NCI-H748 treated with DMSO at 0.1 percent for 48 hours (cell line): ENCODE measurements at places on chromosomes 12 and 14.
A peak's percentile ranks its signal among the peaks of the same experiment; 100 is the strongest.

DNA sequence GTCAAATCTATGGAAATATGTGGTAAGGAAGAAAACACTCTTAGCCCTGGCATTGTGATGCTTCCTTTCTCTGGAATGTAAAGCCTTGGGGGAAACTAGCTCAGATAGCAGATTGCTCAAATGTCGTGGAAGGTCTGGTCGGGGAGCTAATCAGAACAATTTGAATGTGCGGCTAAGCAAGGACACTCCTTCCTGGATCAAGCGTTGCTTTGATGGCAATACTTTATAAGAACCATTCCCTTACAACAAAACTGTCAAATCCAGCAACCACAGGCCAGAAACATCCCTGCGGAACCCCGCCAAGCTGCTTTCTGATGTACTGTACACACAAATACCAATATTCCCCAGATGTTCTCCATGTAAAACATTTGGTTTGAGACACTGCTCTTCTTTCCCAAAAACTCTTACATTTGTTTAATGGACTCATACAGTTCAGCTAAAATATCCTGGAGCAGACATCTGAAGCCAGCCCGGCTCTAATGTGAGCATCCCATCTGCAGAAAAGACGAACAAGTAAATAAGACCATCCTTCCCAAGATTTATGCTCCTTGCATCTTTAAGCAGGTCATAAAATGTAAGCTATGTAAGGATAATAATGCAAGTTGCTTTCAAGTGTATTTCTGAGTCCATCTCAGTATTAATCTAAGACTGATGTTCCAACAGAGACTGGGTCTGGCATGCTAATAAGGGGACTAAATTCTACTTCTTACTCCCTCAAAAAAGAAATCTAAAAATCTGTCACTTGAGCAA is 20.2 kb downstream of the NUAK1 start:
- no peak for DNase-seq

- no peak for DNase-seq
Observed at GRCh38 chr12:56231184-56231582, 1.3 kb downstream of the SLC39A5 start.

DNA sequence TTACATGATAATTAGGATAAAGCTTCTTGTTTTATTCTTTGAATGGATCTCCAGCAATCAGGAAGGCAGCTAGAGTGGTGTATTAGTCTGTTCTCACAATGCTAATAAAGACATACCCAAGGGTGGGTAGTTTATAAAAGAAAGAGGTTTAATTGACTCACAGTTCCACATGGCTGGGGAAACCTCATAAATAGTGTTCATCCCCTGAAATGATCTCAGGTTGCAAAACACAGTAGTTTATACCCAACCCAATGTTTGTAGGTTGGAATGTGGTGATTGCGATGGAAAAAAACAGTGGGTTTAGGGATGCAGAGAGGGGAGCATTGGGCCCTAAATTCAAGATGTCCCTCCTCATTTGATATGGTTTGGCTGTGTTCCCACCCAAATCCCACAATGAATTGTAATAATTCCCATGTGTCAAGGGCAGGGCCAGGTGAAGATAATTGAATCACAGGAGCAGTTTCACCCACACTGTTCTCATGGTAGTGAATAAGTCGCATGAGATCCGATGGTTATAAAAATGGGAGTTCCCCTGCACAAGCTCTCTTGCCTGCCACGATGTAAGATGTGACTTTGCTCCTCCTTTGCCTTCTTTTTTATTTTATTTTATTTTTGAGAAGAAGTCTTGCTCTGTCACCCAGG is 11.5 kb downstream of the MUCL1 start:
- no peak for DNase-seq

DNA sequence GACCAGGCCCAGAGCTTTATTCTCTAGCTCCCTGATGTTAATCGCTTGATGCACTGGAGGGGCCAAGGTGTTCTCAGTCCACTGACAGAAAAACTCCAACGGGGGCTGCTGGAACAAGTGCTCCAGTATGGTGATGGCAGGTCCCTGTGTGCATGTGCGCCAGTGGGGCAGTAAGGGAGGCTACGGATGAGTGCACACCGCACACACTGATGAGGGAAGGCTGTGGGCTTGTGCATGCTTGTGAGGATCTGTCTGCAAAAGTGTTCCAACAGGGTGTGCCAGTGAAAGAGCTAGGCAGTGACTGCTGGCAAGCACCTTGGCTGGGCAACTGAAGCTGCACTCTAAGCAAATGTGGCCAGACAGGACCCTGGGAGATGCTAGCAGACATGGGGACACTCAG is 229.7 kb upstream of the FOXG1 start:
- DNase-seq: no peak

DNA sequence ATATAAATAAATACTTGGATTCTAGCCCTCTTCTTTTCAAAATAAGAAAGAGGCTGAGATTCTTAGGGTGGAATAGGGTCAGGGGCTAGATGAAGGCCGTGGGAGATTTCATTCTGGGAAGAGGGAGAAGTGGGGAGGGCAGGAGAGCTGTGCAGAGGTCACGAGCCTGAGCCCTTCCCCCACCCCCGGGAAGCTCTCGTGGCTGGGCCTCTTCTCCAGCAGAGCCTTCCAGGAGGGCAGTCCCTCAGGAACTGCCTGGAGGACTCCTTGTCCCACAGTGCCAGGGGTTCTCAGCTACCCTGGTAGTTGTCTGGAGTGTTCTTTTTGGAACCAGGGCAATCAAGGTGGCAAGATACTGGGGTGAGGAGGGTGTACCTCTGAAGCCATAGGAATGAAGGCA is 94.0 kb downstream of the ESR2 start:
- DNase-seq: no peak

- no peak for DNase-seq
Observed at GRCh38 chr14:106222311-106222710, 695.9 kb downstream of the TMEM121 start.

DNA sequence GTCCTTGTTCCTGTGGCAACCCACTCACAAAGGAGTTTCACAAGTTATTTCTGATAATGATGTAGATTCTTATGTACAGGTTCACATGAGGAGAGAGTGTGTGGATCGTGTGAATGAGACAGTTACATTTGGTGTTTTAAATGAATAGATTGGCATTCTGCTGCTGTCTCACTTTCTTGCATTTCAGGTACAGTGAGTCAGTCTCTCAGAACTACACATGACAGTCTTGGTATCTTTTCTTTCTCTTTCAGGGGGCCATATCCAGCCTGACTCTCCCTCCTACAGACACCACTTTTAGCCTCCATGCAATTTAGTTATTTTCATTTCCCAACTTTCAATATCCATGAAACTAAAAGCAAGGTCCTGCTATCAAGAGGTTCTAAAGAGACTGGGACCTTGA is 19.9 kb upstream of the TMTC2 start:
- DNase-seq: no peak

- DNase-seq: peak; percentile 4
Observed at GRCh38 chr14:21868442-21869046, 194.9 kb upstream of the OR4E1 start.

DNA sequence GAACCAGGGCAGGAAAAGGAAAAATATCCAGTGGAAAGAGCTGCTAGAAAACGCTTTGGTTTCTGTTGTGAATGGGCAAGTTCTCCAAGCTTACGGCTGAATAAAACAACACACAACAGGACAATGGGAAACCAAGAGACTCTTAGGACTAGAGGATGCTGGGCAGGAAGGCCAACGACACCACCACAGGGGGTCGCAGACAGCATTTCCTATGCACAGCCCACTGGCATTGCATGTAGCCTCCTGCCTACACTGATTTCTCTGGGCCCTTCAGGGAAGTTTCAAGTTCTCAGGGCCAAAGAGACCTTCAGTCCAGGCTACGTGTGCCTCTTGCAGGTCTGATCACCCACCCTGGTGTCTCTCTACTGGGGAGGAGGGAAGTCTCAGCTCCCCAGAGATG is 108.0 kb downstream of the RIMBP2 start:
- no peak for DNase-seq

- DNase-seq: no peak
Observed at GRCh38 chr14:101116486-101117130, 213.1 kb upstream of the RTL1 start.

DNA sequence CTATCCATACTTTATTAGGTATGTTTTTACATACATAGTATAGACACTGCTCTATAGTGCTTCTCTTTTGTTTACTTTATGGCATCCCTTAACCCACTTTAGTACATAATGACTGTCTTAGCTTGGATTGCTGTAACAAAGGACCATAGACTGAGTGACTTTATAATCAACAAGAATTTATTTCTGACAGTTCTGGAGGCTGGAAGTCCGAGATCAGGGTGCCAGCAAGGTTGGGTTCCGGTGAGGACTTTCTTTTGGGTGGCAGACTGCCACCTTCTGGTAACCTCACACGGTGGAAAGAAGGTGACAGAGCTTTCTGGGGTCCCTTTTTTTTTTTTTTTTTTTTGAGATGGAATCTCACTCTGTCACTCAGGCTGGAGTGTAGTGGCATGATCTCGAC is 48.6 kb upstream of the PPM1H start:
- no peak for DNase-seq

- no peak for DNase-seq
Observed at GRCh38 chr14:31360919-31361662, 59.3 kb downstream of the HEATR5A start.
